ENCODE measurements at places on chromosomes 5 and 9. TPM values are rescaled to one million over a fixed set of nuclear protein-coding genes. Genes with fewer than 3 reads are reported as not detected.

The NR2F1-AS1 gene
- 11.3 TPM for total RNA-seq

The LCN2 gene
- total RNA-seq = not detected

The KCNIP1 gene
- total RNA-seq = 1.4 TPM

The GPBP1 gene
- 99.9 TPM for total RNA-seq

The SCGB3A2 gene
- not detected for total RNA-seq

The SUSD3 gene
- total RNA-seq = not detected

The ADRA1B gene
- not detected for total RNA-seq

The PRR16 gene
- total RNA-seq = 0.20 TPM

The CSF2 gene
- total RNA-seq = not detected

The NEUROG1 gene
- total RNA-seq = not detected

The ANKS6 gene
- total RNA-seq = 29.2 TPM

The TAS2R1 gene
- total RNA-seq = not detected

The IFNA13 gene
- total RNA-seq = not detected

The ZNF462 gene
- 27.4 TPM for total RNA-seq

The RASGRF2 gene
- 6.9 TPM for total RNA-seq

The NOXA1 gene
- not detected for total RNA-seq

The IL13 gene
- total RNA-seq = not detected

GRCh38 chr5:132526974-132527564 lies 16.3 kb downstream of the IL5 start:
- DNase-seq = no peak

GRCh38 chr9:32551276-32552051 lies 663 bp upstream of the SMIM27 start:
- DNase-seq = peak; percentile 57

GRCh38 chr5:88834499-88834898 lies 48.5 kb downstream of the MEF2C start:
- DNase-seq = no peak

- no peak for DNase-seq
Measured at GRCh38 chr9:28270156-28270555, 696.9 kb upstream of the C9orf72 start.

GRCh38 chr5:83485842-83486241 lies 14.3 kb downstream of the VCAN start:
- DNase-seq = no peak

GRCh38 chr5:56330806-56331205 lies 97.7 kb upstream of the ANKRD55 start:
- peak; percentile 31 for DNase-seq

DNA sequence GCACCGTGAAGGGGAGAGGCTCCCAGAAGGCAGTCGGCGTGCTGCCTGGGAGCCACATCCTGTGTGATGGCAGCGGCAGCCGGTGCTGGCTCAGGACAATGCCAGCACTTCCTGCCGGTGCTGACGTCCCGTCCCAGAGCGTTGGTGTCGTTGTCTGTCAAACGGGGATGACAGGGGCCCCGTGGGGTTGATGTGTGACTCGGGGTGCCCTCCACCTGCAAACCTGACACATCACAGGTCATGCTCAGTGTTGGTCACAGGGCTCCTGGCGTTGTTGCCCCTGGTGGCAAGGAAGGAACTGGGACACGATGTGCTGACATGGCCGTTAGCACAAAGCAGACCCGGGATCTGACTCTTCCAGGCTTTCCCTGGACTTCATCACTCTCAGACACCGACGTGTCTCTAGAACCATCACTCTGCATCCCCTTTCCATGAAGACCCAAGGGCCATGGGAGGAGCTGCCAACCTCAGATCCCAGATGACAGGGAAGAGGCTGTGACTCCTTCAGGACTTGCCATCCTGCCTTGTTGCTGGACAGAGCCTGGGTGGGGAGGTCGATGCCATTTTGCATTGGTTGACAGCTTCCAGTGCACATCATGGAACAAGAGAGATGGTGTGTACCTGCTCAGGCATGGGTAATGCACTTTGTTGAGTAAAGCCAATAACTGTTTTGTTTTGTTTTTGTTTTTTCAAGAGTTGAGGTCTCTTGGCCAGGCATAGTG lies 21.5 kb downstream of the PLPP7 start:
- DNase-seq = no peak

DNA sequence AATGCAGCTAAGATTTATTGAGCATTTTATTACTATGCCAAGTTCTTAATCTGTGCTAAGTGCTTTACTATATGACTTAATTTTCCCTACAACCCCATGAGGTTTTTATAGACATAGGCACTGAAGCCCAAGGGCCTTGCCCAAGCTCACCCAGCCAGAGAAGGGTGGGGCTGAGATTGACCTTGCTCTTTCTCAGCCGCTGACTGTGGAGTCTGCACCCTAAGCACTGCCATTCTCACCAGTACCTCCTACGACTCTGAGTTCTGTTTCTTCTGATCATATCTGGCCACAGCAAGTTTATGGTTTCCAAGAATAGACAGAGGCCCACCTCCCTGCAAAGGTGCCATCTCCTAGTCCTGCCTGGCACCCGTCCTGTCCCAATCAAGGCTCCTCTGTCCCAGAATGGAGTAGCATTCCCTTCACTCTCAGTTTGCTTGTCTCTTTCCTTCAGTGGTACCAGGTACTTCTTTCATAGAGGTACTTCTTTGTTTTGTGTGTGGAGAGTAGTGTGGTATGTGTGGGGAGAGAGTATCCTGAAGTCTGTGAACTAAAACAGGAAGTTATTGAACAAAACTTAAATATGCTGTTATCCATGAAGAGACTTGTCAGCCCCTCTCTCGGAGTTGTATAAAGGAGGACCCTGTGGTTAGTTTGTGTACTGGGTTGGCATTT lies 42.6 kb downstream of the CSF1R start:
- no peak for DNase-seq

GRCh38 chr5:12648558-12648957 lies 744.3 kb upstream of the CTNND2 start:
- no peak for DNase-seq

GRCh38 chr5:132050136-132050535 lies 10.3 kb upstream of the IL3 start:
- no peak for DNase-seq

GRCh38 chr5:175551266-175551665 lies 72.9 kb downstream of the SFXN1 start:
- DNase-seq = no peak

DNA sequence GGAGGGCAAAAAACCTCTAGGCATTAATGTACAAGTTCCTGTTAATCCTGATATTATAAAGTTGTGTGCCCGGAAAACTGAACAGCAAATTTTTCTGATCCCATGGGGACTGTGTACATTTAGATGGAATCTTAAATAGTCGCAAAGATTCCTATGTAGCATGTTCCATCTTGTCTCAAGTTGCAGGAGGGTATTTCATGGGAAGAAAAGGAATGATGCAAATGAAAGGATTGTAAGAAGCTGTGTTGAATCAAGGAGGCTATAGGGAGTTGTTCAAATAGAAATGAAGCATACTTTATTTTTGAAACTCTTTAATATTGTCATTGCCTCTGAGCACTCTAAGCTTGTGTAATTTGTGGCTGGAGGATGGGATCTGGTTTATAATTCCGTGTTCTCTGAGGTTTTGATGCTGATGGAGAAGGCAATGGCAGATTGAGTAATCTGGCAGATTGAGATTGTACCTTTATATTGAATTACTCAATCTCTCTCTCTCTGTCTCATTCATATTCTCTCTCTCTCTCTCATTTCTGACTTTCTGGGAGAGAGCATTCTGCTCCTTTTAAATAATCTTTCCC lies 288.5 kb downstream of the OSTF1 start:
- no peak for DNase-seq

GRCh38 chr5:159804121-159804520 lies 112.2 kb upstream of the ADRA1B start:
- DNase-seq = no peak

GRCh38 chr5:68446487-68446894 lies 230.9 kb downstream of the PIK3R1 start:
- DNase-seq = no peak

DNA sequence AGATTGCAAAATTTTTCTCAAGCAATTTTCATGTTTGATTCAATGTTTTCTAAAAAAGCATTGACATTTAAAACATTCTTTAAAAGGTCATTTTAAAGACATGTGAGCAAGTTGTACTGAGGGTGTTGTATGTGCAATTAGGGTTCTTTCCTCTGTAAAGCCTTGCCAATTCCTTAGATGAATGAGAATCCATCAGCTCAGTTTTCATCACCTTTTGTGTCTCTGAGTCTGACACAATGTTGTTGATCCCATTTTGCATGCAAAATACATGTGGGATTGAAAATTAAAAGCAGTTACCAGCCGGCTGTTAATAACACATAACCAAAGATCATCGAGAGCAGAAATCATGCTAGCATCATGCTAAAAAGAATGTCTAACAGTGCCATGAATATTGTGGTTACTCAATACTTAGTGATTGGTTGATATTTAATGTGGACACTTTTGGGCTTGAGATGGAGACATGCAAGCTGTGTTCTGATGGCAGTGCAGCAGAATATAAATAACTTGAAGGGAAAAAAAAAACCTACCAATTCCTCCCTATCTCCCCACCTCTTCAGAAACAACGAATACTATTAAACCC lies 57.7 kb downstream of the FGF10 start:
- no peak for DNase-seq

GRCh38 chr5:125201446-125202052 lies 455.1 kb upstream of the ZNF608 start:
- DNase-seq = no peak

DNA sequence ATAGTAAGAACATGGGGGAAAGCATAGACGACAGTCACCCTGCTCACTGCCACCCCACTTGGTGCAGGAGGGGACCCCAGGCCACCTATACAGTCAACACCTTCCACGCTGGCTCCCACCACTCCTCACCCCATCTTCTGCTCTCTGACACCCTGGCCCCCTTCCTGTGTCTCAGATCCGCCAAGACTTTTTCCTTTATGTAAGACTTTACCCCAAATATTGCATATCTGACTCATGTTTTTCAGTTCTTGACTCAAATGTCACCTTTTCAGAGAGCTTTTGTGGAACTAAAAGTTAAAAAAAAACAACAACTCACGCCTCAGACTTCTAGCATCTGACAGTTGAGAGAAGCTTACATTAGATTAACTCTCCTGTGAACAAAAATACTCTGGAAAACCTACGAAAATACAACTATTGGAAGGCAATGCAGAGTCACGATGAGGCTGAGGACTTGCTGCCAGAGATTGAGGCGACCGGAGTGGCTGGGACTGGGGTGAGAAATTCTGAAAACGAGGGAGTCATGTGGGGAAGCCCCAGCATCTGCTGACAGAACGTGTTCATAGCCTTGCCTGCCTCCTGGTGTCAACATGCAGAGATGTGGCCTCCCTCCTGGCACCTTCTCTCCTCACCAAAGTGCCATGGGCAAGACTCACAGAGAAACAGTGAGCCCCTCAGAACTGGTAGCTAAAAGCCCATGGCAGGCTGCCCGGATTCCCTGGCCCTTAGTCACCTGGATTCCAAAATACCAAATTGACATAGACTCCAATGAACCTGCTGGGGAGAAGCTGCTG lies 22.4 kb upstream of the FCN2 start:
- DNase-seq = no peak

GRCh38 chr9:123208626-123209174 lies 59.7 kb downstream of the STRBP start:
- no peak for DNase-seq

DNA sequence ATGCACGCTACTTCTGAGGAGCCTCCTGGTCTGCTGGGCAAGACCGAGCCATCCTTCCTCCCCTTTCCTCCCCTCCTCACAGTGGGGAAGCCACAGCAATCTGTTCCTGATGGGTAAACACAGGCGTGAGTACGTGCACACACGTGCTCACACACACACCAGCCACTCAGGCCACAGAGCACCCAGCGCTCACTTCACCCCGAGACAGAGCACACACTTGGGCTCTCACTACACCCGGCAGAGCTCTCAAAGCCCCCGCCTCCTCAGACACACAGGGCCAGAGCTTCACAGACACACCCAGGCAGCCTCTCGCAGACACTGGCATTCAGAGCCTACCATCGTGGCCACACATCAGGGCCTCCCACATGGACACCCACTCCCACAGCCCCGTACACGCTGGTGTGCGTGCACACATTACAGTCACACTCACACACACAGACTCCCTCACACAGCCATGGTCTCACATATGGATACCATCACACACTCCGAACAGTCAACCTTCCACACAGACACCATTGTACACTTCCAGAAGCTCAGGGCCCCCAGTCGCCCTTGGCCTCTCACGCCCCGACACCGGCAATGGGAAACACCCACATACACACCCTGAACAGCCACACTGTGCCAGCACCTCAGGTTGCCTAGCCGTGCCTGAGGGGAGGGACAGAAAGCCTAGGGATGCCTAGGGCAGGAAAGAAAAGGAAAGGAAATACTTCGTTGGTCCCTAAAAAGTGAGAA lies 13.5 kb downstream of the CNTFR start:
- no peak for DNase-seq

- DNase-seq = no peak
Measured at GRCh38 chr5:81904861-81905260, 67.0 kb upstream of the ATG10 start.

- no peak for DNase-seq
Measured at GRCh38 chr5:143170104-143170503, 233.4 kb downstream of the NR3C1 start.

DNA sequence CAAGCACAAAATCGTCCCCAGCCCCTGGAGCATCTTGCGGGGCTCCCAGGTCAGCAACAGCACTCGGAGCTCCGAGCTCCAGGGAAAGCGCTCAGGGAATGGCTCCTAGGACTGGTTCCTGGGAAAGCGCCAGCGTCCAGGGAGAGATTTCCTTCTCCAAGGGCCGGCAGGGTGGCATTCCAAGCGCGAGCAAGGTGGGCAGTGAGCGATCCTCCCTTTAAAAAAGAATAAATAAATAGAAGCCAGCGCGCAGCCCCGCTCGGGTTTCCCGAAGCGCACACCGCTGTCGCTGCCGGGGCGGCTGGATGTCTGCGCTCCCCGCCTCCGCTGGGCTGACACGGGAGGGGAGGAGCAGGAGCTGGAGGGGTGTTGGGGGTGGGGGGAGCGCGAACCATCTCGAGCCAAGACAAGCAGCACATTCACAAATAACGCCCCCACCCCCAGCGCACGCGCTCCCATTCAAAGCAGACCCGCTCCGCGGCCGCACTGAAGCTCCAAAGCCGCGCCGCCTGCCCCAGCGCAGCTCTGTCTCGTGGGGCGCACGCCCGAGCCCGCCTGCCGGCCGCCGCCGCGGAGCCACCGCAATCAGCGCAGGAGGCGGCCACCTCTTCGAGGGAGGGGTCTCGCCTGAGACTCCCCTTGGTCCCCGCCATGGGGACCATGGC lies 327.4 kb downstream of the SH3GL2 start:
- DNase-seq = no peak

DNA sequence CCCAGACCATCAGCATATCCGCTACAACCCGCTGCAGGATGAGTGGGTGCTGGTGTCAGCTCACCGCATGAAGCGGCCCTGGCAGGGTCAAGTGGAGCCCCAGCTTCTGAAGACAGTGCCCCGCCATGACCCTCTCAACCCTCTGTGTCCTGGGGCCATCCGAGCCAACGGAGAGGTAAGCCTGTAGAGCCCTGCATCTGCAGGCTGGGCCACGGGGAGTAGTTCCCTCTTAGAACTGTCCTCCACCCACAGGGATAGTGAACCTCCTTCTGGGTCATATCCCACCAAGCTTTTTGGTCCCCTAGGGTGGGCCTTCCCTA lies 569 bp downstream of the GALT start:
- DNase-seq = no peak

Measured in SJCRH30 (cell line).